ENCODE measurements at places on chromosomes 3 and 15. TPM values are rescaled to one million over a fixed set of nuclear protein-coding genes. Genes with fewer than 3 reads are reported as not detected.

Gene GASK1A
- polyA plus RNA-seq, result 0.14 TPM

GRCh38 chr3:5126586-5126985, 4.5 kb downstream of the ARL8B start:
- peak; percentile 13 for DNase-seq

- DNase-seq, result peak; percentile 57
Measured at GRCh38 chr3:197224034-197224444, 74.4 kb downstream of the DLG1 start.

Gene ITIH4
- 1.1 TPM for polyA plus RNA-seq

Gene TMOD3
- 33.7 TPM for polyA plus RNA-seq

Gene PYGO1
- 11.3 TPM for polyA plus RNA-seq

DNA sequence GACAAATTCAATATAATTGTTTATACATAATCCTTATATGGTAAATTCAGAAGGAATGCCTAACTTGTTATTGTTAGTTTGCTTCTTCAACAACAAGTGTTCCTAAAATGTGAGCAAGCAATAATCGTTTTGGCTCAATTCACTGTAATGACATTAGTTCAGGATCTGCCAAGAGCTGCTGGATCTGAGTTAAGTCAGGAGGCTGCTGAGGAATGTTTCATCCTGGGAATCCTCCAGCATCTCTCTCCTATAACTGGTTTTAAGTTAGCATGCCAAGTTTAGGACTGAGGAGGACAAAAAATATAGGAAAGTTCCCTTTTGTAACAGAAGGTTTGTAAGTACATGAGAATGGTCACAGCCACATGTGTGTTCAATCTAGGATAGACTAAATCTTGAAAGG, 4.9 kb upstream of the GTF2A2 start:
- DNase-seq, result peak; percentile 38

DNA sequence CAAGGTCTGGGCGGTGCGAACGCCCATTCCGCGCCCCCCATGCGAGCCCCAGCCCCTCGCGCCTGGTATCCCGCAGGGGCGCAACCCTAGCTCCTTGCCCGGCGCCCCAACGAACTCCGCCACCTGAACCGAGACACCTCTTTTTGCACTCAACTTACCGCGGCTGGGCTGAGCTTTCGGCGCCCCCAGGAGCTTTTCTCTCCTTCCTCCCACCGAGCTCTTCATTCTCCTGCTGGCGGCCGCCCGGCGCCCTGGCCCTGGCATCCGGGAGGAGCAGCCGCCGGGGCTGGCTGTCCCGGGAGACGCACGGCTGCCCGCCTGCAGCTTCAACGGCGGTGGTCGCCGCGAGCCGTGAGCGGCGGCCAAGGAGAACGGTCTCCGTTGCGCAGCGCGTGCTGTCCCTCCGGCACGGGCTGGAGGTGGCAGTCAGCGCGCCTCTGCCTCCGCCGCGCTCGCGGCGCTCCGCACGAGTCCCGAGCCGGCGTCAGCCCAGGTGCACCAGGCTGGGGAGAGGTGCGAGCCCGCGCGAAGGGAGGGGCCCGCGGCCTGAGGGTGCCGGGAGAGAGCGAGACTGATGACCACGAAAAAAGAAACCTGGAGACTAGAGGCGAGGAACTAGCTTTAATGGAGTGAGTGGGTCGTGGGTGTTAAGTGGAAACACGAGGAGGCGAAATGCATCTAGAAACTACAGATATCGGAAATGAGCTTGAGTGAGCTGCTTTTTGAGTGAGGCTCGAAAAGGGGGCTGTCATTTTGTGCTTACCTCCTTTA, 621.5 kb upstream of the ZNF385D start:
- no peak for DNase-seq

GRCh38 chr3:123759311-123759710, 124.8 kb downstream of the MYLK start:
- DNase-seq, result peak; percentile 63

Gene SAMMSON
- polyA plus RNA-seq, result not detected

DNA sequence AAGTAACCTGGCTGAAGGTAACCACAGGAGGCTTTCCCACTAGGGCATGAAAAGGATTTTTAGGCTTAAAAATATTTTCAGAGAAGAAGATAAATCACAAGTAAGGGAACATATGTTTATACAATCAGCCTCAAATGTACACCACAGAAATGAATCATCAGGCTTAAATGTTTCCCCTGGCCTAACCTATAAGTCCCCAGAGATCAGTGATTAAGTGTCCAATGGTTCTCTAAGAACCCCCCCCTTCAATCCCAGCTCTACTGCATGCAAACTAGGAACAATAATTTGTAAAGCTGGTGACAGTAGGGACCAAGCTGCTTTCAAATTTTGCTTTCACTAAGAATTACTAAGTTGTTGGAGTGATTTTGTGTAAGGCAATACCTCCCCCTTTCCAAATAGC, 431.6 kb upstream of the LMCD1 start:
- DNase-seq, result peak; percentile 65

Gene SLC28A2
- not detected for polyA plus RNA-seq

- peak; percentile 74 for DNase-seq
Measured at GRCh38 chr3:179713643-179714090, 60.8 kb downstream of the USP13 start.

Gene CYP1A1
- polyA plus RNA-seq, result 0.02 TPM

Gene GATM
- polyA plus RNA-seq, result 0.14 TPM

Gene CCDC13
- 0.41 TPM for polyA plus RNA-seq

Gene PLA2G4E
- polyA plus RNA-seq, result not detected

DNA sequence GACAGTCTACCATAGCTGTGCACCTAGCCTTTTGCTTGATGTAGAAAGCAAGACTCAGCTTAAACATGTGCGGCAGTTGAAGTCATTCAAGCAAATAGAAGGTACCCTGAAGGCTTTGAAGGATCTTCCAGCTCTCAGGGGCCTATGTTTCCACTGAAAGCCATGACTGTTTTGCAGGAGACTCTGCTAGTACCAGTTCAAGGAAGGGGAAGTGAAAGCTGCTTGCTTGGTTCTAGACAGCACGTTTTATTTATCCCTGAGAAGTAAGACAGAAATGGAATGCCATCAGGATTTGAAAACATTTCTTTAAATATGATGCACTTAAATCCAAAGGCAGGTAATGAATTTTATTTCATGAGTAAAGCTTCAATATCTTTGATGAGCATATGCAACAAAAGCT, 311.4 kb downstream of the PDCD6IP start:
- no peak for DNase-seq

GRCh38 chr15:50940506-50940905, 32.0 kb downstream of the AP4E1 start:
- DNase-seq, result peak; percentile 52

DNA sequence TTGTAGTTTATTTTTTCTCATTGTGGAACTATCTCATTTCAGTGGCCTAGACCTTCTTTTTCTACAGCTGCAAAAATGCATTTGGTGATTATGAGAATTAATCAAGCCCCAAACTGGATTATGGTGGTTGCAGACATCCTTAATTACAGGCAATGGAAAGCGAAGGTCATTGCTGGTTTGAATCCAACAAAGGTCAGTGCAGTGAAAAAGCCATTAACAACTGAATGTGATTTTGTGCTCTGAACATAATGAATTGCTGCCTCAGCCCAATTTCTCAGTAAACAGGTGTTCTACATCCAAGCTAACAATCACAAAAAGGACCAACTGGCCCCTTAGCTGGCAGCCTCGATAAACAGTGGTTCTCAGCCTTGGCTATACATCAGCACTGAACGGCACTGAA, 260.1 kb upstream of the DPPA4 start:
- no peak for DNase-seq

DNA sequence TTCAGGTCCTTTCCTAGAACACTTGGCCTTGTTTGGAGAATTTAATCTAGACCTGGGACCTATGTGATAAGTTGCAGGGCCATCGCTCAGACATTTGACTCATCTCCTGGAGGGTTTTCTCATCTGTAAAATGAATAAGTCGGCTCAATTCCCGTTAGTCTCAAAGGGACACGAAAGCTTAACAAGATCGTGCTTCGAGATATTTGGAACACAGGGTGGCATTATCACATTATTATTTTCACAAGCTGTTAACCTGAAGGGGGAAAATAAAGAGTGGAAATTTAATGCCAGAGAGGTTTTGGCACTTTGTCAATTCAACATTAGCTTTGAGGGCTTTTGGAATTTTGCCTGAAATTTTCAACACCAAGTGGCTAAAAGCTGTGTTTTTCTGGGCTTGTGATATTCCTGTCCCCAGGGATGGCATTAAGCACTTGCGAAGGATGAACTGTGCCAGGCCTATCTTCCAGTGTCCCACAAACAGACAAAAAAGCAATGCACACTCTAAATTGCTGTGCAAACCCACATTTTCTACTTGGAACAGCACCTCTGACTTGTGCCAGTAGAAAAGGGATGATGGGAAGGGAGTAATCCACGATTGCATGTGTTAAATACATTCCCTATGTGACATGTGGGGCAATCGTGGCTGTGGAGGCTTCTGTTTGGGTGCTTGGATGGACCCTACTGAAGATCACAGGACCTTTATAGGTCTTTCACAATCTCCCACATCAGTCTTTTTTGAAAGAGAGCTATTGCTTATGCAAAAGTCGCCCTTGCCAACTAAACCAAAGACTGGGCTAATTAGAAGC, 478.7 kb downstream of the MFSD1 start:
- no peak for DNase-seq

DNA sequence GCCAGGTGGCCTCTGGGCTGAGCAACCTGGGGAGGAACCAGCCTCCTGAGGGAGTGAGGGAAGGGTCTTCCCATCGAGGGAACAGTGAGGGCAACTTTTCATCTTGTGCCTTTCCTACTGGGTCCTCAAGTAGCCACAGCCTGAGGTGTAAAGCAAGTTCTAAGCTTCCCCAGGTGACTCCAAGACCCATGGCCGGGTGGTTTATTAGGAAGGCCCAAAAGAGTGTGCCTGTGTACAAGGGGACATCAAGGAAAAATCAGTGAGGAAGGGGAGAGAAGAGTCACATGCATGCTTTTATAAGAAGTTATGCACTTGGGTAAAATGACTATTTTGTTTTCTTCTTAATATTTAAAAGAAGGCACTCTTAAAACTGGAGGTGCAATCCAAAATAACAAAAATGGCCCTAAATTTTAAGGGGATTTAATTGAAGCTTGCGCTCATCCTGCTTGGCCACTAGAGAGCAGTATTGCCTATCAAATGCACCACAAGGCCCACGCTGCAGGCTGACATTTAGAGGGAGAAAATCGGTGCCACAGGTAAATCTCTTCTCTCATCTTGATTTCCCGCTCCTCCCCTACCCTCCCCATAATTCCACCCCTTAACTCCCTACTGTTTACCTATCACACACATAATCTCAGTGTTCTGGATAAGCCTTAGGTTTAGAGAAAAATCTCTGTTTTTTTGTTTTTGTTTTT, 6.7 kb downstream of the NANOGP8 start:
- DNase-seq, result peak; percentile 82

- DNase-seq, result no peak
Measured at GRCh38 chr15:66477011-66477410, 20.6 kb downstream of the SNAPC5 start.

Gene CLEC3B
- 49.2 TPM for polyA plus RNA-seq

DNA sequence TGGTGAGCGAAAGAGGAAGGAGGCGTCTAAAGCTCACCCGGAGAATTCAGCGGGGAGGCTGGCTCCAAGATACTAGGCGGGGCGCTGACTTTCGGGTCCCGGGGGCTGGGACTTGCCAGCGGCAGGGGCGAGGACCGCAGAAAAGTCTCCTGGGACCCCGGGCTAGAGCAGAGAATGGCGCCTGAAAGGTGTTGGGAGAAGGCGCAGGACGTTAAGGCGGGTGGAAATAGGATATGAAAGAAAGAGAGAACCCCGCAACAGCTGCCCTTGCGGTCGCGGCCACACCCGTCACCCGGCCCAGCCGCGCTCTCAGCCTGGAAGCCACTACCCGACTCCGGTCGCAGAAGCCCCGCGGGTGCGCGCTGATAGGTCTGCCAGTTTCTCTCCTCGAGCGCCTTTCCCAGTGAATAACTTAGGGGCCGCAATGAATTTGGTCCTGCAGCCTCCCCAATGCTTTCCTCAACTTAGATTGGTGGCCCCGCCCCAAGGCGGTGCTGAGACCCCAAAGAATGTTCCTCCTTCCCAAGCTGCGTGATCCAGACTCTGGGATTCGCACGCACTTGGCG, 604 bp downstream of the LTK start:
- no peak for DNase-seq

Gene IQCB1
- polyA plus RNA-seq, result 9.3 TPM

Gene BOC
- polyA plus RNA-seq, result 4.2 TPM

Gene LSMEM2
- polyA plus RNA-seq, result not detected

DNA sequence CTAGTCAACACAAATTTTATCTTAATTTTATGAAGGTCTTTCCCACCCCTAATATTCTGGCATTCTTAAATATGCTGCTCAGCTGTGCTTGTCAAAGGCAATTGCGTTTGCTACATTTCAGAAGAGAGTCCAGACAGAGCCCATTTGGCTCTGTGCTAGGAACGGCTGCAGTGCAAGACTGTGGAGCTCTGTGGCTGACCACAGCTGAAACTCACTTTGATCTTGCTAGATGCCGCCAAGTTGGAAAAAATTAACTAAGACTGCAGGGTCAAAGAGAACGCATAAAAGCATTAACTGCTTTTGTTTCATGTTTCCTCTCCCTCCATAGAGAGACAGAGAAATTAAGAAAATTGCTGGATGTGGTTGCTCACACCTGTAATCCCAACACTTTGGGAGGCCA, 7.6 kb upstream of the PPP1R2 start:
- peak; percentile 65 for DNase-seq

- DNase-seq, result no peak
Measured at GRCh38 chr3:188744166-188744565, 427.6 kb upstream of the TPRG1 start.

DNA sequence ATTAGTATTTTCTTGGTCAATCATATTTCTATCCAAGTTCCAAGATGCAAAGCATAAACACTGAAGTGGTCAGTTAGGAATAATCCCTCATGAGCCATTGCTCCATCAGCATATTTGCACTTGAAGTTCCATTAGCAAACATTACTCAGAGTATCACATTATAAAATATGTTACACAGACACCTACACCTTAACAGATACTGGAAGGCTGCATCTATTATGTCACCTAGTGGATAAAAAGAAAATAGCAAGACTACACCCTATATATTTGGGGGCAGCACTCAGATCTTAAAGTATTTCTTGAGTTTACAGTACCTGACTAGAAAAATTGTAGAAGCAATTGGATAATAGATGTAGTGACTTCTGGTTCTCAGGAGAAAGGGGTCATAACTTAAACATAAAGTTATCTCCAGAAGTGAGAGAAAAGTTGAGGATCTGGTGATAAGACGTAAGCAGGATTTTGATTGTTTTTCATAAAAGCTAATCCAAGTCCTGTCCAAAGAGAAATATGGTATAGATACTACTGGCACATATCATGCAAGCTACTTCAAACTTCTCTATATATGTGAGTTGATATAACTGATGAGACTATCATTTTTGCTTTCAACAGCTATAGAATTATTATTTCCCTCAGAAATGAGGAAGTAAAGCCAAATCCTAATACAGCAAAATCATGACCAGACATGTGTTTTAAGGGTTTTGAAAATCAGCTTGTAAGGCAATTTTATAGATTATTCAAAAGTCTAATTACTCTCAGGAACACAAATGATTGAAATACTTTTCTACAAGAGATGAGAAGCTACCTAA, 422.2 kb downstream of the GBE1 start:
- DNase-seq, result peak; percentile 35

GRCh38 chr15:66095871-66096687, 157.5 kb downstream of the MEGF11 start:
- no peak for DNase-seq

- DNase-seq, result no peak
Measured at GRCh38 chr3:179463319-179463718, 12.0 kb upstream of the GNB4 start.

GRCh38 chr3:65788461-65788860, 250.3 kb downstream of the MAGI1 start:
- DNase-seq, result no peak
